Germinal center (tissue), 1 donor: ENCODE measurements at places on chromosomes 2 and 18.

GRCh38 chr2:236557306-236558030 is 12.2 kb upstream of the ACKR3 start:
- no peak for DNase-seq

- no peak for DNase-seq
Observed at GRCh38 chr2:120917886-120918285, 182.2 kb downstream of the GLI2 start.

DNA sequence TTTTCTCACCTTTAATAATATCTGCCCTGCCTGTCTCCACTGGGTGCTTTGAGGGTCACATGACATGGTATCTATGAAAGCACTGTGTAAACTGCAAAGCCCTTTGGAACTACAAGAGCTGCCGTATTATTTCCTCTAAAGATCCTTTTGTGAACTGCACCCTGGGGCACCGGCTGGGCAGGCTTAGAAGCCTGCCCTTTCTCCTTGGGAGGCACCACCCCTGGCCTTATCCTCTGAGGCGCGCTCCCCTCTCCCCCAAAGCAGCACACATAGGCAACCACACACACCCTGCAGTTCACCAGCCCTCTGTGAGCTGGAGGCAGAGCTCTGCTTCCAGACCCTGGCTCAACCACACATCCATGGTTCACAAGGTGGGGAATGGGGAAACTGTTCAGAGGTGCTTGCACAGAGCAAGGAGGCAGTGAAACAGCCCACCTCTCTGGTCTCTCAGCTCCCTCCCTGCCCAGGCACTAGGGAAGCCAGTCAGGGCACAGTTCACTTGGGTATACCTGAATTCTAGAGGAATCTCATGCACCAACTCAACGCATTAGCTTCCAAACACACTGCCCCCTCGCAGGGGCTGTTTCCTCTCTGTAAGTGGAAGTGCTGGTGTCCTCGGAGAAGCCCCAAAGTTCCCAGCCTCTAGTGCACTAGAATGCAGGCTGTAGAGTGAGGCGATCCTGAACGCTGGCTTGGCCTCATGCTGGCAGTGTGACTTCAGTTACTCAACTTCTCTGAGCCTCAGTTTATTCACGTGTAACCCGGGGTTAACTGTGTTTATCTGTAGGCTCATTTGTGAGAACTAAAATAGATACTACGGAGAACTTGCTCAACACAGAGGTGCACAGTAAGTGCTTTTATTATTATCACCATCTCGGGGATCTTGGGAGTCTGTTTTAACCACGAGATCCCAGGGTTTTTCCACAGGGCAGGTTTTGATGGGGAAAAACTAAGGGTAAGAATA is 11.0 kb downstream of the SIGLEC15 start:
- no peak for DNase-seq

DNA sequence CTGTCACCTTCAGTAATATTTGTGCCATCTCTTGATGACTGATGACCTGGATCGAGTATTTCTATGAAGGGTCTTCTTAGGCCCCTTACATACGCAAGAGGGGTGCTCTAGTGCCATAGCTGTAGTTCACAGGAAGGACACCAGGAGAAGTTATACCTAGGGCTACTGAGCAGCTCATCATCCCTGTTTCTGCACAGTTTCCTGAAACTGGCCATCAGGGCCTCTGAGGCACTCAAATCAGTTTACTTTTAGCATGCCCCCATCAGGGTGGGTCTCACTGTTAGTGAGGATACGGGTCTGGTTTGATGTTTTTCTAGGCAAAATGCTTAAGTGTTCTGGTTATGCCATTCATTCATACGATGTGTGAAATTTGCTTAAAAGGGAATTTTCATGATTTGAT is 20.0 kb upstream of the FBLN7 start:
- no peak for DNase-seq

DNA sequence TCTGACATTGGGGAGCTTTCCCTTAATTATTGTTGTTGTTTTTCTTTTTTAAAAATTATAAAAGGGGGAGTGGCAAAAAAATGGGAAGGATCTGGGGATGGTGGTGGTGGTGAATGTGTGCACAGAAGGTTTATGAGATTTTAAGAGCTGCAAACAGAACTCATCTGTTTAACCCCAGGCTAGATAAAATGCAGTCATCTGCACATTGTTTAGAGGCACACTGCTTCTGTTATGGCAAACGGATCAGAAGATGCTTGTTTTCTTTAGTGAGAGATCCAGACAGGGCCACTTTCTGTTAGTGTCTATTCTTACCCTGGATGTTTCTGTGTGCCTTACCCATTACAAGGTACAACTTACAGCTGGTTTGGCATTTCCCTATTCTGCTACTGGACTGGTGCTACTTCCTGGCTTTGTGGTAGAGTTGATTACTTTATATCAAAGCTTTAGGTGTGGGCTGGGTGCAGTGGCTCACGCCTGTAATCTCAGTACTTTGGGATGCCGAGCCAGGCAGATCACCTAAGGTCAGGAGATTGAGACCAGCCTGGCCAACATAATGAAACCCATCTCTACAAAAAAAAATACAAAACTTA is 68.2 kb upstream of the NRP2 start:
- no peak for DNase-seq

DNA sequence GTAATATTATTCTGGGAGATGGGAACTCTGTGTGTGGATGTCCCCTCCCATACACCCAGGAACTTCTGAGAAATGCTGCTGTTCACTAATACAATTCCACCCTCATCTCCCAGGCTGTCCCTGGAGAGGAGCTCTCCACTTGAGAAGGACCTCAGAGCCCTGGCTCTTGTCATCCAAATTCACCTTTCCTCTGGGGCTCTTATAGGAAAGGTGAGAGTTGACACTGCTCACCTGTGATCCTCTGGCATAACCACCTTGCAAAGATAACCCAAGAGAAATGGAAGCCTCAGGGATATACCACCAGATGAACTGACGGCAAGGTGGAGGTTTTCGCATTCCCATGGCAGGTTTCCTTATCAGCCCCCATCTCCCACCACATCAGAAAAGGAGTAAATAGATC is 52.0 kb downstream of the IL1RL2 start:
- DNase-seq: no peak

DNA sequence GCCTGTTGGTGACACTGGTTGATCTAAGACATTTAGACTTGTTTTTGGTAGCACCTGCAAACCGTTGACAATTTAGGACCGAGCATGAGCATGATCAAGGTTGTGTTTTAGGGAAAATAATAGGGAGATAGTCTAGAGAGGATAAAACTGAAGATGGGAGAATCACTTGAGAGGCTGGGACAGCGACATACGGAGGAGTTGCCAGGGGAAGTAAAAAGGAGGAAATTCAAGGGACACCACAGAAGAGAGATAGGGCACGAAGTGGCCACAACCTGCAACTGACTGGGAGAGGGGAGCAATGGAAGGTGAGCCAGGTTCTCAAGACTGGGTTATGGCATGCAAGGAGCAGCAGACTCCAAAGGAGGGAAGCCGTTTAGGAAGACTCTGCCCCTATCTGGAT is 1.4 kb upstream of the ATP8B1 start:
- DNase-seq: no peak

- DNase-seq: peak; percentile 25
Observed at GRCh38 chr2:191611614-191612013, 66.3 kb upstream of the NABP1 start.

DNA sequence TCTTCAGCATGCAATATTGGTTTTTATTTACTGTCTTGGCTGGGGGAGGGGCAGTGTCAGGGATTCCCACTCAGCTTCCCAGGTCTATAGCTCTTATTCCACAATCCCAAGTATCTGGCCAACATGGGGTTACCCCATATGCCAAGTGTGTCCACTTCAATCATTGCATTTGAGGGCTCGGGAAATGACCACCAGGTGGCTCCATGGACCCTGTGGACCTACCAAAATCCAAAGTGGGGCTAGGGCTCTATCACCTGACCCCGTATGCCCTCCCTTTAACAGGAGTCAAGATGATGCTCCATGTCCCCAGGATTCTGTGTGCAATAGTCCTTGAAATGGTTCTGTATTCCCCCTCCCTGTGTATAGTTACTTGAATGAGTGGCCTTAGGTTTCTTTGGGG is 12.1 kb upstream of the TRAF3IP1 start:
- DNase-seq: no peak

GRCh38 chr18:69674292-69674877 is 273.3 kb downstream of the CD226 start:
- no peak for DNase-seq

- no peak for DNase-seq
Observed at GRCh38 chr18:73983970-73984369, 163.7 kb downstream of the FBXO15 start.

DNA sequence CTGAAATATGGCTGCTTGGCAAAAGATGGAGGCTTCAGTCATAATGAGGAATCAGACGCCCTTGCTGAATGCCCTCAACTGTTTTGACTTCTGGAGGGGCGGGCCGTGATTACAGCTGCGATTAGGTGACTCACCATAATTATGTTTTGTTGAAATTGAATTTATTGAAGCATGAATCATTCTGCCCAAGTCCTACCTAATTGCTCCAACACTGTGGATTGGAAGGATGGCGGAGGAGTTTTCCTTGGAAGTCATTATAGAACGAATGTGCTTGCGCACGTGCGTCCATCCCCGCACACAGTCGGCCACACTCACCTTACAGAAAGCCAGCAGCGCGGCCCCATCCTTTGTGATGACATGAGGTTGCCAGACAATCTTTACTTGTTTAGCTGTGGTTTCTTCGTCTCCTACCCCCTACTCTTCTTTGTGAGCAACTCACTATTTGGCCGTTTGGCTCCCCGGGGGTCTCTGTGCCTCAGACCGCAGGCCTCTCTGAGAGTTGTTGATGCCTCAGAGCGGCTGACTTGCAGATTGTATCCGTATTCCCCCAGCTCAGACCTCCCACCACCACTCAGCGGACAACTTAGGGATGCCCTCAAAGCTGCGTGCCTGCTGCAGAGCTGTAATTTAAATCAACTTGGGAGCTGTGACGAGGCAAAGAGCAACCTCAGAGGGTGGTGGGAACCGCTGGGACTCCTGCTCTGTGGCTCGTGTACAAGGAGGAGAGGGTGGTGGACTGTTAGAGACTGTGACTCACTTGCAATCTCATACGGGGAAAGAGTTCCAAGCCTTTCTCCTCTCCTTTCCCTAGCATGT is 513.4 kb downstream of the TNS1 start:
- no peak for DNase-seq

- DNase-seq: no peak
Observed at GRCh38 chr2:73385123-73385503, 523 bp upstream of the ALMS1 start.

DNA sequence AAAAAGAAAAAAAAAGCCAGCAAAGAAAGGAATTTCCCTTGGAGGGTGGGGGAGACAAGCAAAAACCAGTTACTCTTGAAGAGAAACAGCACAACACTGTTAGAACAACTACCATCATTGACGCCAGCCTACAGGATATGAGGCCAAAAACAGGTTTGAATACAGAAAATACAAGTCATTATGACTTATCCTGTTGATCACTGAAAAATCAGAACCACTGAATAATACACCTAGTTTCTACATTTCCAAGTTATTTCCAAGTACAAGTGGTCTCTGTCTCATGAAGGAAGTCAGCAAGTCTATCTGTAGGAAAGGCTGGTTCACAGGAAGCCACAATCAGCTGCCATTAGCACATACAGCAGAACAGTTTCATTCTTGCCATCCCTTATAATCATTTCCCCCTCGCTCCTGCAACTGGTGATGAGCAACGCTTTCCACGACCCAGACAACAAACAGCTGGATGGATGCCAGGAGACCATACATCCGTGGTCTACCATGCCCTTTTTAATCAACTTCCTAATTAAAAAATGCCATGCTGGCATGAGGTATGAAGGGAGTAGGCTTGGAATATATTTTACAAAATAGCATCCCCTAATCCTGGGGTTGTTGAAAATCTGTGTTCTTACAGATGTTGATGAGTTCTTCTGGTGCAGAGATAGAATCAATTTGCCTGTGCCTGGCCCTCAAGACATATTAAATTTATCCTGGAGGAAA is 10.4 kb downstream of the MYT1L start:
- DNase-seq: no peak

DNA sequence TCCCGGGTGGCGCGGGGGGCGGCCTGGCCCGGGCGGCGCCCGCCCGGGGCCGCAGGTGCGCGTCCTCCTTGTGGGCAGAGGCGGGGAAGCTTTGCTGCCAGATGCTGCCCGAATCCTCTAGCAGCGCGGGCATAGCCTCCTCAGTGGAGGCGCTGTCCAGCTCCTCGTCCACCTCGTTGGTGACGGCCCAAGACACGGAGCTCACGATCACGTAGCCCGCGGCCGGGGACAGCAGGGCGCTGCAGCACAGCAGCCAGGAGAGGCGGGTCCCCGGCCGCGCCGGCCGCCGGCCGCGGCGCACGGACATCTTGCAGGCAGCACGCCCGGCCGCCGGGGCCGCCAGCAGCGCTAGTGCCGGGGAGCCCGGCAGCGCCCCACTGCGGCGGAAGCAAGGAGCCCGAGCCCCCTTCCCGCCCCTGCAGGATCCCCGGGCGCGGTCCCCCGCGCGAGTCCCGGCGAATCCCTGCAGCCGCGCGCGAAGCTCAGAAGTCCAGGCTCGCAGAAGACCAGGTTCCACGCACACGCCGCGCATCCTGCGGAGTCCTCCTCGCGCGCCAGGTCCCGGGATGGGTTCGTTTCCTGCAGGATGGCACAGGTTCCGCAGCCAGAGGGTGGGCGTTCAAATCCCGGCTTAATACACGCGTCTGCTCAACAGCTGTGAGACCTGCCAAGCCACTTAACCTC is at the start of gene CREG2:
CREG2 (minus strand) TSS at position 353 of the 684 bp plus-strand sequence; CDS start at position 307, 46 bp downstream.
- peak; percentile 55 for DNase-seq

DNA sequence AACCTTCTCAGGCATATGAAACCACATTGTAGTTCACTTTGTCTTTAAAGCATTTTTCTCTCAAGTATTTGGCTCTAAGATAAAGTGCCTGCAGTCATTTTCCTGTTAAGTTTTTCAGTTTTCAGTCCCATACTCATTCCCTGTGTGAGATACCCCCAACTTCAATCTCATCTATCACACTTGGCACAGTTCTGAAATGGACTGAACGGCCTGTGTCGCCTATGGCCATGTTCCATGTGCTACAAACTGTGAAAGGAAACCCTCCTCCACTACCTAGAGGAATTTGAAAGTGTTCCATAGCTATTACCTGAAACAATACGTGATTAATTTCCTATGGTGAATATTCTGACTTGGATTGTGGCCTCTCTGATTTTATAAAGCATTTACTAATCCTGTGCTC is 319.1 kb downstream of the CTNNA2 start:
- DNase-seq: no peak

- DNase-seq: peak; percentile 73
Observed at GRCh38 chr2:199462956-199463692, 5.4 kb upstream of the SATB2 start.

DNA sequence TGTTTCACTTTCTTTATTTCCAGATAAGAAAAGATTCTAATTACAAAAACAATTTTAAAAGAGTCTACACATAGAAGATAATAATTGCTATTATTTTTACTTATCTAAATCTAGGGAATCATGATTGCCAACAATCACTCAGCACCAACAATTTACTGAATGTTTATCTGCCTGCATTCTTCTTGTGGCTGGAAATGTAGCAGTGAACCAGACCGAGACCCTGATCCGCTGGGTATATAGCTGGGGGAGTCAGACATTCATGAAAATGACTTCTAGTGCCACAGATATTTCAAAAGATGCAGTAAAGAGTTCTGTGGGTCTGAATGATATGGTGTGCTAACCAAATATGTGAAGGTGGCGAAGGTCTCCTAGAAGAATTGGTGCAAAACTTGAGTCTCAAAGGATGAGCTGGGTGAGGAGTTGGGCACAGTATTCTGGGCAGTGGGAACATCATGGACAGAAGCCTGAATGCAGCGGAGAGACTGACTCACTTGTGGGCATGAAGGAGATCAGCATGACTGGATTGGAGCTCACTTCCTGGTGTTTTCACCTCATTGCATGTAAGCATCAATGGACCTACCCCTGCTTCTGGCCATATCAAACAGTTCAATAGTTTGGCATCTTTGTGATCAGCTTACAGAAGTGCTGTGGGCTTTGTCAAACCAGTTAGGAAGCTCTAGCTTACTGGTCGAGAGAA is 26.1 kb upstream of the FN1 start:
- DNase-seq: no peak

- peak; percentile 46 for DNase-seq
Observed at GRCh38 chr2:128178650-128179460, 87.9 kb downstream of the UGGT1 start.
